Non-pigmented ciliary epithelial cell (primary cell): ENCODE measurements at places on chromosomes 1 and 21.

DNA sequence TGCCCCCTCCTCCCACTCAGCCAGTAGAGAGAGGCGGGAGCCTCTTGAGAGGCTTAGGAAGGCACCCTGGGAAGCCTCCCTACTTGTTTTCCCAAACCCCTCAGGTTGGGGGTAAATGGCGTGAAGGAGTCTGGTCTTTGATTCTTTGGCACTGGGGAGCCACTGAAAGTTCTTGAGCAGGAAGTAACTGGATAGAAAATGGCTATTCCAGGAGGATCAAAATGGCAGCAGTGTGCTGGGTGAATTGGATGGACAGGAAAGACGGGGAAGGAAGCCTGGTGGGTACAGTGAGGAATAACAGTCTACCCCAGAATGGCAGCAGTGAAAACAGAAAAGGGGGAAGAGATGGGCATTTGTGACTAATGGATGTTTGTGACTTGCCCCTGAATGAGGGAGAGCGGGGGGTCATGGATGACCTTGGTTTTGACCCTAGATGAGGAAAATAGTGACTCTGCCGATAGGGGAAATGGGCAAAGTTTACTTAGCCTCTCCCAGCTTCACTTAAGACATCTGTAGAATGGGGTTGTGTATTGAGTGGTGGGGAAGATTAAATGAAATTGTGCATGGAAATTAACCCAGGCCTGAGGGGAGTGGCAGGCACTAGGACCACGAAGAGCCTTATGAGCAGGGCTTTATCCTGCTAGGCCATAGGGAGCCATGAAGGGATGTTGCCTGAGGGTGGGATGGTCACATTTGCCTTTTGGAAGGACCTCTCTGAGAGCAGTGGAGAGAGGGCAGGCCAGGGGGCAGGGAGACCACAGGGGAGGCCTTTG, 32.7 kb downstream of the TMEM51 start:
- DNase-seq: no peak

DNA sequence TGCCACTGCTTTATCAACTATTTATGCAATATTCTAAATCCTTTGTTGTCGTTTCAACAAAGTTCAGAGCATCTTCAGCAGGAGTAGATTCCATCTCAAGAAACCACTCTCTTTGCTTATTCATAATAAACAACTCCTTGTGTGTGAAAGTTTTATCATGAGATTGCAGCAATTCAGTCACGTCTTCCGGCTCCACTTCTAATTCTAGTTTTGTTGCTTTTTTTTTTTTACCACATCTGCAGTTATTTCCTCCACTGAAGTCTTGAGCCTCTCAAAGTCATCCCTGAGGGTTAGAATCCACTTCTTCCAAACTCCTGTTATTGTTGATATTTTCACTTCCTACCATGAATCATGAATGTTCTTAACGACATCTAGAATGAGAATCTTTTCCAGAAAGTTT, 14.8 kb upstream of the ETS2 start:
- DNase-seq: no peak

DNA sequence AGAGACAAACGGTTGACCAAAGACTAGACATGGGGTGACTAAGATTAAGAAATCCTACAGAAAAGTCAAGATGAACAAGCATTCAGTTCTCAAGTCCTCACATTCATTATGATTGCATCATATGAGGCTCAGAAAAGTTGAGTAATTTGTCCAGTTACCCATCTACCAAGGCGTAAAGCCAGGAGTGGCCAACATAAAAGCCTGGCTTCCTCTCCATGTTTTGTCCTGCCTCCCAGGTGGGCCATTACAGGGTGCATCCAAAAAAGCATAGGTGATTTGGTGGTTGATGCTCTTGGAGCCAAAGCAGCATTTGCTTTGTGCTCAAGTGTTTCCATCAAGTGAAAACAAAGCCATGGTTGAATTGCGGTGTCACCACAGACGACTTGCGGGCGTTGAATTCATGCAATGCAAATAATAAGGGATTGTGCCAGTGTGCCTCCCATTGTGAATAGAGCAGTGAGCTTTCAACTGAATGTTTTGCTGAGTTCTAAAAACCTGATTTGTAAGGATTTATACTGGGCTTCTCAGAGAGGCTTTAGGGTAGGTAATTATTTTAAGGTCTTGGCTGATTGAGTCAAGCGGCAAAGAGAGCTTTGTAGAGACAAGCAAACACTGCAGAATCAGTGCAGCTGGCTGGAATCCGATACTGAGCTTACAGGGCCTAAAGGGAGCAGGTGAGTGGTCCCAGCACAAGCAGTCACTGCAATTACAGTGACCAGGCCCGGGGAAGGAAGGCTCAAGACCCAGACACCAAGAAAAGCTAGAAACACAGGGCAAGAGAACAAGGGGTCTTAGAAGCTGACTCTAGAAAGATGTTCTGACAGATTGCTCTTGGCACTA, 54.1 kb downstream of the KCNJ15 start:
- no peak for DNase-seq

DNA sequence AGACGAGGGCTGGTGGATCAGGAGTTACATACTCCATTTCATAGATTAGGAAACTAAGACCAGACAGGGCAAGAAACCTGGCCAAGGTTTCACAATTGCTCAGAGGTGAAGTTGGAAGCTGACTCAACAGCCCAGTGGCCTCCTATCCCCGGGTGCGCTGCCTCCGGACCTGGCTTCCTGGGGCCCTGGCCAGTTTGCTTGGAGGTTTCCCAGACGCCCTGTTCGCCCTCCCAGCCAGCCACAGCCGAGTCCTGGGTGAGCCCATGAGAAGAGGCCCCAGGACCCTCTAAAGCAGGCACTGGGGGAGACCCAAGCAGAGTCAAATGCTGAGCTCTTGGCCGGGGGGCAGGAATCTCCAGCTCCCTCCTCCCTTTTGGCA, 180.1 kb downstream of the ZBTB18 start:
- no peak for DNase-seq

DNA sequence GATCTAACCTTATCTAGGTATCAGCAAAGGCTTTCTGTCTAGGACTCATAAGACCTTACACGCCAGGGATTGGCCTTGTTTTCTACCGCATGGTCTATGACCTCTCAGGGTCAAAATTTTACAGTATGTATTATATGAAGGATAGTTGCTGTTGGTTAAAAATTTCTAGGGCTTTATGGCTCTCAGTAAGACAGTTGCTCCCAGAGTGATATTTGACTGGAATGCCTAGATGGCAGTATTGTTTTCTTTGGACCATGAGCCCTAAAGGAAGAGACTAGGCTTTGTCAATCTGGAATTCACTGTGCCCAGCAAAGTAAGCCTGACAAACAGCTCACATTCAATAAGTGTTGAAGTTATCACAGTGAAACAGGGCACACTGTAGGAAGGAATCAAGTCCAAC, 37.6 kb downstream of the C1orf87 start:
- no peak for DNase-seq

GRCh38 chr1:24369199-24369598, 44.4 kb downstream of the STPG1 start:
- DNase-seq: no peak

DNA sequence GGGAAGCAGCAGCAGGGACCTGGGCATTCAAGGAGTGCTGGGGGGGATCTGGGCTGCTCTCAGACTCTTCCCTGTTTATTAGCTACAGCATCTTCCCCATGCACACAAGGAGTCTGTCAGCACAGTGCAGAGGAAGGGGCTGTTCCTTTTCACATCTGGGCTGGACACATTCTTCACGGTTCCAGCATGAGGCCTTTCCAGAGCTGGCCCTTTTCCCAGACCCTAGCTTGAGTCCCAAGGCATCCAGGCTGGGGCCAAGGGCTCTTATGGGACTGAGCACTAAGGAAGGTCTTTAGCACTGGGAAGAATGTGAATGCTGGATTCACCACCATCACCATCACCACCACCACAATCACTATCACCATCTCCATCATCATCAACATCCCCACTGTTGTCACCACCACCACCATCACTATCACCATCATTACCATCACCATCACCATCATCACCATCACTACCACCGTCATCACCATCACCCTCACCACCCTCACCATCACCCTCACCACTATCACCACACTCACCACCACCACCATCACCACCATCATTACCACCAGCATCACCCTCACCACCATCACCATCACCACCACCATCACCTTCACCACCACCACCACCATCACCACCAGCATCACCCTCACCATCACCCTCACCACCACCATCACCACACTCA, 28.4 kb downstream of the PARK7 start:
- DNase-seq: no peak

GRCh38 chr1:4367230-4367777, 287.1 kb upstream of the AJAP1 start:
- DNase-seq: no peak

DNA sequence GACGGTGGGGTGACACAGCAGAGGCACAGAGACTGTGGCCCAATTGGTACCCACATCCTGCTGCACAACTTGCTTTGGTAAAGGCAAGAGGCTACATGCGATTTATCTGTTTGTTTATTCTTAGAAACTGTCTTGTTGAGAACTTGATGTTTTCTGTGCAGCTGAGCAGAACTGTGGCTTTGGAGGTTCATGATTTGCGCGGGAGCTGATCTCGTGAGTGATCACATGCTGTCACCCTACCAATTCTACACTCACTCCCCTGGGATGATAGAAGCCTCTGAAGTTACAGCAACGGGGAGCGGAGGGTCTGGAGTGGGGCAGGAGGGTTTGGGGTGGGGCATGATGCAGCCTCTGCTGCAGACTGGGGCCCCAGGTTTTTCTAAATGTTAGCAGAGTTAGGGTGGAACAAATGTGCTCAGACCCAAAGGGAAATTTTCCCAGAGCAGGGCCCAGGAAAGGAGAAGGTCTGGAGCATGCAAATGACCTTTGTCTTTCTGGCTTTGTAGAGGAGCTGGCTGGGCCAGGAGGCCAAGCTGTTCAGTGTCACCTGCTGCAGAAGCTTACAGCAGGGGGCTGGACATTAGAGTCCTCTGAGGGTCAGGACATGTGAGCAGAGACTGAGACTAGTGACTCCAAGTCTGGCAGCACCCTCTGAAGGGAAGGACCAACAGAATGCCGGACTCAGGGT, 83.6 kb downstream of the GRIK3 start:
- no peak for DNase-seq

GRCh38 chr21:45470773-45471524, 66.0 kb downstream of the COL18A1 start:
- peak; percentile 70 for DNase-seq

GRCh38 chr1:160707236-160708064, 4.2 kb downstream of the CD48 start:
- DNase-seq: no peak

- DNase-seq: no peak
Measured at GRCh38 chr1:56803561-56804156, 15.5 kb downstream of the FYB2 start.

GRCh38 chr21:38443110-38443509, 55.2 kb downstream of the ERG start:
- no peak for DNase-seq

DNA sequence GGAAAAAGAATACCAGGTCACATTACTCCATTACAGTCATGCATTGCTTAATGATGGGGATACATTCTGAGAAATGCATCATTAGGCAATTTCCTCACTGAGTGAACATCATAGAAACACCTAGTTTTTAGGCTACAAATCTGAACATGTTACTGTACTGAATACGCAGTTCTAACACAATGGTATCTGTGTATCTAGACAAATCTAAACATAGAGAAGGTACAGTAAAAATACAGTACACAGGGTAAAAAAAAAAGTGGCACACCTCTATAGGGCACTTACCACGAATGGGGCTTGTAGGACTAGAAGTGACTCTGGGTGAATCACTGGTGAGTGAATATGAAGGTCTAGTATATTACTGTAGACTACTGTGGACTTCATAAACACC, 115.7 kb downstream of the AKT3 start:
- DNase-seq: no peak

- DNase-seq: no peak
Measured at GRCh38 chr1:74673351-74674111, at the start of gene ERICH3. Gene ERICH3 (minus strand): TSS chr1:74673792. CDS start chr1:74673519, 273 bp downstream.

GRCh38 chr1:159444511-159444910, 5.0 kb downstream of the OR10J1 start:
- DNase-seq: no peak

GRCh38 chr1:172815740-172816139, 156.8 kb downstream of the FASLG start:
- no peak for DNase-seq

GRCh38 chr1:150234566-150235293, 1.2 kb downstream of the ANP32E start:
- no peak for DNase-seq
